Pulmonary artery endothelial cell (primary cell): ENCODE measurements at places on chromosomes 2 and 18. TPM values are rescaled to one million over a fixed set of nuclear protein-coding genes. Genes with fewer than 3 reads are reported as not detected.

Gene CDK15
- total RNA-seq, result not detected in 2 replicates

Gene RHBDD1
- total RNA-seq, result 16.2 and 24.8 TPM in 2 replicates

Gene DNAJC5G
- not detected in 2 replicates for total RNA-seq

Gene MSH6
- 47.2 and 60.5 TPM in 2 replicates for total RNA-seq

Gene ERFE
- 0.46 and 0.53 TPM in 2 replicates for total RNA-seq
